ENCODE measurements at places on chromosomes 2 and 18.

GRCh38 chr2:165952741-165953211 lies 800 bp downstream of the TTC21B start:
- no peaks in the 10 kb centered on the region for H3K36me3 ChIP-seq
- peak overlapping the region; percentile 86 for H3K4me3 ChIP-seq
- H3K27me3 ChIP-seq = no peaks in the 10 kb centered on the region
- H3K4me1 ChIP-seq = peaks cover 19% of the 10 kb centered on the region

DNA sequence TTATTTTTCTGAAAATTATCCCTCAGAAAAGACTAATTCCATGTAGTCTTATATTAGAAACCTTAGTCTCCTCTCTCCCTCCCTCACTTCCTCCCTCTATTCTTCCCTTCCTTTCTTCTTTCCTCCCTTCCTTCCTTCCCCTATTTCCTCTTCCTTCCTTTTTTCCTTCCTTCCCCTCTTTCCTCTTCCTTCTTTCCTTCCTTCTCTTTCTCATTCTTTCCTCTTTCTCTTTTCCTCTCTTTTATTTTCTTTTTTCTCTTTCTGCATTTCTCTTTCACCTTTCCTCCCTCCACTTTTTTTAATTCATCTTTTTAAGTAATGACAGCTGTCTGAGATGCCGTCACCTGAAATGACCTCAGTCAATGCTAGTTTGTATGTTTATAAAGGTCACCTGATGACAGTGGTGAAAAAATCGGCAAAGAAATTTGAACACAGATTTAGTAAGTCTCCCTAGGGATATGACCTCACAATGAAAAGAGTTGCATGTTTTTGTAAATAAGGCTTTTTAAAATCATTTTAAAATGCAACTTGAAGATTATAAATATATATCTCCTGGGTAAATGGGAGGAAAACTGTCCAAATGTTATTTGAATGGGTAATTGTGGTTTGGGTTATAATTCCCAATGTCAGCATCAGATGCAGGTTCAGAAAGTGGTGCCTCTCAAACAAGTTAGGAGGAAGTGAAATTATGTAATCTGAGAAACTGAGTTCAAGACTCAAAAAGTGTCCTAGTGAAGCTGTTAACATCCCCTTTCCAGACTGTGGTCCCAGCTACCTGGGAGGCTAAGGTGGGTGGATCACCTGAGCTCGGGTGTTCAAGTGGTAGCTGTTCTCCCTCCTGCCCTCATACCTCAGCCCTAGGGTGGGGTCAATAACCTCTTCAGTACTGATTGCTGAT lies 90.3 kb upstream of the ST3GAL5 start:
- no peak overlapping the region for H3K27ac ChIP-seq
- no peak for DNase-seq
- peaks cover 11% of the 10 kb centered on the region for H3K4me1 ChIP-seq
- no peak overlapping the region for H3K4me3 ChIP-seq
- H3K27me3 ChIP-seq = no peaks in the 10 kb centered on the region

- H3K4me3 ChIP-seq = no peak overlapping the region
- no peaks in the 10 kb centered on the region for H3K4me1 ChIP-seq
- H3K36me3 ChIP-seq = no peaks in the 10 kb centered on the region
- H3K27ac ChIP-seq = no peak overlapping the region
- no peak for DNase-seq
Observed at GRCh38 chr2:32856891-32857290, 89.9 kb upstream of the LTBP1 start.

DNA sequence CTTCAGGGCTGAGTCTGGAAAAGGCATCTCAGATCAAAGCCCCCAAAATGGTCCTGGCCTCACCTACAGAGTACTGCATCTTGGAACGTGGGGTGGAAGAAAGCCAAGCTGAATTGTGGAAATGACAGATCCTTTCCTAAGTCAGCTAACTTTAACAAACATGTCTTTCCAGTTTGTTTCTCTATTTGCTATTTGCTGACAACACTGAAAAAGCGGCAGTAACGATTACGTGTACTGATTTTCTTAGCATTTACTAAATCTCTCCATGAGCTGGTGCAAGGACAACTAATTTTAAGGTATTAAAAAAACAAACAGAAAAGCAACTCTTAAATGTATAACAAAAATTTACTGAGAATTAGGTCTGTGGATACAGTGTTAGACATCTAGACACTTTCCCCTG lies 1.1 kb downstream of the HIBCH start:
- peak overlapping the region; percentile 72 for H3K4me3 ChIP-seq
- no peaks in the 10 kb centered on the region for H3K27me3 ChIP-seq
- H3K4me1 ChIP-seq = peaks cover 46% of the 10 kb centered on the region

- no peaks in the 10 kb centered on the region for H3K36me3 ChIP-seq
- DNase-seq = no peak
- H3K27me3 ChIP-seq = no peaks in the 10 kb centered on the region
- no peaks in the 10 kb centered on the region for H3K4me1 ChIP-seq
- H3K27ac ChIP-seq = no peak overlapping the region
- no peak overlapping the region for H3K4me3 ChIP-seq
Observed at GRCh38 chr2:136093583-136093982, 24.4 kb downstream of the CXCR4 start.

DNA sequence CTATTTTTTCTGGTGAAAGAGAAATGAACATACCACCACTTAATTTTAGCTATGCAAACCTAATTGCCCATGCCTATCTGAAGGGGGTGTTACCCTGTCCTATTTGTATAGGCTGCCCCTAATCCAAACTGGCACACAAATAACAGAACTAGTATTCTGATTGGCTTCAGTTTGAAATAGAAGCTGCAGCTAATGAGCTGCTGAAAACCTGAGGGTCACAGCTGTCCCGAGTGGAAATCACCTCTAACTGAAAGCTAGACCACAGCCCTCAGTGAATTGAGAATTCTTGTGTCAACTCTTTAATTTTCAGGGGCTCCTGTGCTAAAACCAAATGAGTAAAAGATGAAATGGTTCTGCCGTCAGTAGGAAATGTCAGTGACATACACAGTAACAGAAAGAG lies 28.7 kb downstream of the CCDC141 start:
- no peak for DNase-seq
- no peaks in the 10 kb centered on the region for H3K36me3 ChIP-seq
- no peak overlapping the region for H3K4me3 ChIP-seq
- no peaks in the 10 kb centered on the region for H3K4me1 ChIP-seq
- no peaks in the 10 kb centered on the region for H3K27me3 ChIP-seq

DNA sequence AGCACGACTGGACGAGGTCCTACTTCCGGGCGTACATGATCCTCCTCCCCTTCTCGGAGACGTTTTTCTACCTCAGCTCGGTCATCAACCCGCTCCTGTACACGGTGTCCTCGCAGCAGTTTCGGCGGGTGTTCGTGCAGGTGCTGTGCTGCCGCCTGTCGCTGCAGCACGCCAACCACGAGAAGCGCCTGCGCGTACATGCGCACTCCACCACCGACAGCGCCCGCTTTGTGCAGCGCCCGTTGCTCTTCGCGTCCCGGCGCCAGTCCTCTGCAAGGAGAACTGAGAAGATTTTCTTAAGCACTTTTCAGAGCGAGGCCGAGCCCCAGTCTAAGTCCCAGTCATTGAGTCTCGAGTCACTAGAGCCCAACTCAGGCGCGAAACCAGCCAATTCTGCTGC lies 24.8 kb downstream of the LYPD1 start:
- no peaks in the 10 kb centered on the region for H3K36me3 ChIP-seq
- no peaks in the 10 kb centered on the region for H3K4me1 ChIP-seq
- H3K27ac ChIP-seq = no peak overlapping the region

DNA sequence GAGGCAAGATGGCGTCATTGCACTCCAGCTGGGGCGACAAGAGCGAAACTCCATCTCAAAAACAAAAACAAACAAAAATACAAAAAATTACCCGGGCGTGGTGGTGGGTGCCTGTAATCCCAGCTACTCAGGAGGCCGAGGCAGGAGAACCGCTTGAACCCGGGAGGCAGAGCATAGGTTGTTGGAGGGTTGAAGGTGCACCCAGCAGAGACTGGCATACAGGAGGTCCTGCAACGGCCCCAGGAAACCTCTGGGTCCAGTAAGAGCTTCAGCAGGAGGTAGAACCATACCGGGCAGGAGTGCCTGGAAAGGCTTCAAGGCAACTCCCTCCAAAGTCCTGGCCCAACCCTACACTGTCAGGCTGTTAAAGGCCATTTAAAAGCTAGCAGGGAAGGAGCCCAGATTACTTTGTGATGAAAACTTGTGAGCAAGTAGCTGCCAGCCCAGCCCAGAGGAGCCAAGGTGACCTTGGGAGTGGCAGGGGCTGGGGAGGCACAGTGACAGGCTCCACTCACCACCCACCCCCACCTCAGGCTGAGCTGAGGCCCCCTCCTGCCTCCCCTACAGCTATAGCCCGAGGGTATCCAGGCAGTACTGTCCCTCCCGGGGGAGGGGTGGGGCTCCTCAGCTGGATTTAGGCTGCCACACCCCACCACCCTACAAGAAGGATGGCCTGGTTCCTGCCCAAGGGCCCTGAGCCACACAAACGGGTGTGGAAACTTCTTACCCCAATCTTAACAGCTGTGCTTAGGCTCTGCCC lies 28.1 kb downstream of the TFCP2L1 start:
- H3K27ac ChIP-seq = no peak overlapping the region
- no peaks in the 10 kb centered on the region for H3K4me1 ChIP-seq
- DNase-seq = no peak
- H3K27me3 ChIP-seq = no peaks in the 10 kb centered on the region

- DNase-seq = no peak
- peaks cover 35% of the 10 kb centered on the region for H3K36me3 ChIP-seq
- H3K4me1 ChIP-seq = no peaks in the 10 kb centered on the region
- H3K4me3 ChIP-seq = no peak overlapping the region
- H3K27me3 ChIP-seq = no peaks in the 10 kb centered on the region
- H3K27ac ChIP-seq = no peak overlapping the region
Observed at GRCh38 chr2:241584436-241584835, 25.9 kb downstream of the BOK start.

GRCh38 chr18:33034945-33035344 lies 262.1 kb upstream of the KLHL14 start:
- DNase-seq = no peak
- H3K4me3 ChIP-seq = no peak overlapping the region
- no peaks in the 10 kb centered on the region for H3K4me1 ChIP-seq
- no peaks in the 10 kb centered on the region for H3K36me3 ChIP-seq
- H3K27me3 ChIP-seq = no peaks in the 10 kb centered on the region
